Chondrocyte (in vitro differentiated cells): ENCODE measurements at places on chromosomes 12 and 14.

GRCh38 chr14:78848234-78848820 lies 678.2 kb downstream of the NRXN3 start:
- DNase-seq, result no peak

DNA sequence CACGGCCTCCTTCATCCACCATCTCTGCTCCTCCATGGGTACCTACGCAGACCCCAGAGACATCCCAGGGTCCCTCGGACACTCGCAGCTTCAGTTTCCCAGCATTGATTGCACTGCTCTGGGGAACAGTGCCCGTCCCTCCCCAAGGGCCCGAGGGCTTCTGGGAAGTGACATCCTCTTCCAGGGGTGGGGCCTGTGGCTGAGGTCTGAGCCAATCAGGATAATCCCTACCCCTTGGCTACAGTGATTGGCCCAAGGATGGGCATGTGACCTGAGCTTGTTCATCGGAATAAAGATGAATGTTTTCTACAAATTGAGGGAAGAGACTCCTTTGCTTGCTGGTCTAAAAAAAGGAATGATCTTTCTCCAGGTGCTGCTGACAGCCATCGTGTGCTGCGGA lies 37.3 kb upstream of the MYL2 start:
- no peak for DNase-seq

DNA sequence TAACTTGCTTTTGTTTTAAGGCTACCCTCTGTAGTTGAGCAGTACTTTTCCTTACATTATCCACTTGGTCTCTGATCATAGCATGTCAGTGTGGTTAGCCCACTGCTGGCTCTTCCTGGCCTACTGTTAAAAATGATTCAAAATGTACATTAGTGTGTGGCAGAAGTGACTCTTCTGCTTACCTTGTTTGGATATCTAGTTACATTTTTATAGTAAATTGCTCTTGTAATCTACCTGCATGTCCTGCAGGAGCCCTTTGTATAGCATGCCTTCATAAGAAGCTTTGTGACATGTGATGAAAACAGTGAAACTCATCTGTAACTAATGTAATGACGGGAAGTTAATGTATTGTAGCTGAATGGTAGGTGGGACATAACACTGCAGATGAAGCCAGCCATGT lies 8.1 kb downstream of the SPATS2 start:
- no peak for DNase-seq

- DNase-seq, result no peak
Observed at GRCh38 chr14:71583705-71584104, 348.5 kb upstream of the RGS6 start.

DNA sequence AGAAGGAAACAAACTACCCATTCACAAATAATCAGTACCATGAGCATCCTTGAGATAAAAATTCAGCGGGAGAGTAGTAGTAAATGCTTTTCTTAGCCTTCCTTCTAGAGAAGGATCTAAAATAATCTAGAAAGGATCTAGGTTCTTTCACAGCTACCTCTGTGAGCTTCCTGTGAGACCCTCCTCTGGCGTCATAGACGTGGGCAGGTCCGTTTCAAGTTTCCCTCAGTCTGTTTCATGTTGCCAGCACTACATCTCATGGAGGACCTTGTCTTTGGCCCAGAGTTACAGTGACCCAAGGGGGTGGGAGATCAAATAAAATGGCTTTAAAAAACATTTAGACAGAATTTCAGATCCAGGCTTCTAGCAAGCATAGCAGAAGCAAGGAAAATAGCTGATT lies 13.6 kb downstream of the DAAM1 start:
- DNase-seq, result no peak

DNA sequence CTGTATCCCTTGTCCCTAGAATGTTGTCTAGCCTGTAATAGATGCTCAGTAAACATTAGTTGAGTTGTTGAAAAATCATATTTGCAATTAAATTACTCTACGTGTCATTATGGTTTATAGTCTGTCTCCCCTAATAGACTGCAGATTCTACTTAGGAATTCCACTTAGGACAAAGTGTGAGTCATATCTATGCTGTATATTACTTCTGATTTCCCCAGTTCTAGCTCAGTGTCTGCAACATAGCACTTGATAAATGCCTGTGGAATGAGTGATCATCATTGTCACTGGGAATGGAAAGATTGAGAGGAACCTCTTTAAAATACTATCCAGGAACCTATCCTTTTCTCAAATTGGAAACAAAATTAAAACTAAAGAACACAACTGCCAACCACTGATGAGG lies 99.3 kb downstream of the TBX5 start:
- DNase-seq, result no peak

DNA sequence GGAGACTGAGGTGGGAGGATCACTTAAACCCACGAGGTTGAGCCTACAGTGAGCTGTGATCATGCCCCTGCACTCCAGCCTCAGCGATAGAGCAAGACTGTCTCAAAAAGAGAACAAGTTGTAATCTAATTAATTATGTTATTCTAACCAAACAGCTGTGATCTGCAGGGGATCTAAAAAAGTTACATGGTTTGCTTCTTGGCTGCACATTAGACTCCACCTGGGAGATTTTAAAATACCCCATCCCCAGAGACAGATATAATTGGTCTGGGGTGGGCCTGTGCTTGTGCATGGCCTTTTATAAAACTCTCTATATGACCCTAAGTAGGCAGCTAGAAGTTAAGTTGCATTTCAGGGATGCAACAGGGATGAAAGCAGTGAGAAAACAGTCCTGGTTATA lies 76.7 kb downstream of the SCAF11 start:
- no peak for DNase-seq

DNA sequence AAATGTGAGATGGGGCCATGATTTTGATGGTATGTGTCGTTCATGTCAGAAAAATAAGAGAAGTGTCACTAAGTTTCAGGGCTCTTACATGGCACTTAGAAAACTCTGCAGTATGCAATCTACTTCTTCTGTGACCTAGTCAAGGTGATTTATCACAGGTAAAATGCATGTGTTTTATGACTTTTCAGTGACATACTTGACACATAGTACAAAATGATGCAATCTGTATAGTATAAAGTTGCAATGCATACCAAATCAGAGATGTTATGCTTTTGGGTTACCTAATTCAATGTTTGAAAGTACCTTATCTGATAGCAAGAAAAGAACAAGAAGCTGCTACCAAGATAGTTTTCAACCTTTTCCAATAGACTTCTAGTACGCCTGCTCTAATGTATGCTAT lies 21.9 kb upstream of the ARHGAP5 start:
- DNase-seq, result no peak

- DNase-seq, result no peak
Observed at GRCh38 chr12:45572114-45572513, 157.4 kb upstream of the ARID2 start.

DNA sequence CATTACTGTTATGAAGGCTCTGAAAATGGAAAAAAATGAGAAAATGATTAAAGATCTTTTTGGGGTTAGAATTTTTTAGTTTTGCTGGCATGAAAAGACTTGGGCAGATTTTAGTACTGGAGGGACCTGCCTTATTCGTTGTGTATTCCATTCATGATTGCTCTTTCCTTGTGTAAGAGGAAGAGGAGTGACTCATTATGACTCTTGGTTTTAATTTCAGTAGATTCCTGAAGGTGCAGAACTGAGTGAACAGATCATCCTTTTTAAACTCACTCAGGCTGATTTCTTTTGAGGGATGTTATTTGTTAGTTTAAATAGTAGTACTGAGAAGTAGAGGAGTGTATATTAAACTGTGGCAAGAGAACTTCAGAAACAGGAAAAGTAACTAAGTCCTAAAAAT lies 41.6 kb downstream of the AKAP6 start:
- DNase-seq, result no peak

DNA sequence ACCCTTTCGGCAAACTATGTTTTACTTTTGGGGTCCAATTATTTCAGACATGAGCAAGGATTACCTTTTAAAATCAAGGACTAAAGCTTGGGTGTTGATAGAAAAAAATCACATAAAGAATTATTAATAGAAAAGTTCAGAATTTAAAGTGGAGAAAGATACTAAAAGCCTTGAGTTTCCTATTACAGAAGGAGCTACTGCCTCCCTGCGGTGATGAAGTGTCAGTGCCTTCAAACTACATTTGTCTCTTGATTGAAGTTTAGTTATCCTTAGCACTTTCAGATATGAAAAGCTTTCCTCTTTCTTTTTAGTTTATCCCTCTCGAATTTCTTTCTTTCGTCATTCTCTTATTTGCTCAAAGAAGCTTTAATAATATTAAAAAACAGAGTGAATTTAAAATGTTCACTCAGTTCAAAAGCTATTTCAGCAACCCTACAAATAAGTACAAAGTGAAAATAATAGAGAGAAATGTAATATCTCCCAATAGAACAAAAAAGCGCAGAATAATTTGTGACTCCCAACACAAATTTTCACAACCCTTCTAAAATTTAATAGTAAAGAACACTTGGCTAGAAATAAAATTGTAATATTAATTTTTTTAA lies 87.6 kb downstream of the SEC23A start:
- DNase-seq, result no peak

DNA sequence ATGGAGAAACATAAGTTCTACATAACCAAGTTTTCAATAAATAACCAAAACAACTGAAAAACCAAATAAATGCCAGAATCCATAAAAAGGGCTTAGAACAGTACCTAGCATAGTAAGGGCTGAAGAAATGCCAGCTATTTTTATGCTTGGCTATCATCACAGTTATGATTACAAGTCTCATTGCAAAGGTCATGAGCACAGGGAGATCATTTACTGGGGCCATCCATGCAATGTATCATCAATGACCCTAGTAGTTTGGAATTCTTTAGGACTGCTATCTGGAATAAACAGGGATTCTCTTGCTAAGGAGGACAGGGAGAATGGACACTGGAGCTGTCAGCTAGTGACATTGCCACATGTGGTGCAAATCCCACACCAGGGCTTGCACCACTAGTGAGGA lies 92.5 kb upstream of the NAP1L1 start:
- no peak for DNase-seq

- DNase-seq, result no peak
Observed at GRCh38 chr12:7693793-7694192, 1.8 kb downstream of the GDF3 start.

GRCh38 chr12:11662369-11662768 lies 12.9 kb downstream of the ETV6 start:
- no peak for DNase-seq

DNA sequence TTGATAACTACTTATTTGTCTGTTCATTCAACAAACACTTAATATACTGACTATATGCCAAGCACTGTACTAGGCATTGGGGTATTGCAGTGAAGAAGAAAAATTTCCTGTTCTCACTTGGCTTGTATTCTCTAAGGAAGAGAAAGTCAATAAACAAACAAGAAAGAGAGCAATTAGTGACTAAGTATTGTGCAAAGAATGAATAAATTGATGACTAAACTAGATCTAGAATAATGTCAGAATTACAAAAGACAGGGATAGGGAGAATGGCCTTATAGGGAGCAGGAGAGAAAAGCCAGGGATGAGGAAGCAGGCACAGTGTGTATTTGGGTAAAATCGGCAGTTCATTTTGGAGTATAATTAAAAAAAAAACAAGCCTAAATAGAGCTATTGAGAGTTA lies 4.2 kb upstream of the LIN7A start:
- no peak for DNase-seq

DNA sequence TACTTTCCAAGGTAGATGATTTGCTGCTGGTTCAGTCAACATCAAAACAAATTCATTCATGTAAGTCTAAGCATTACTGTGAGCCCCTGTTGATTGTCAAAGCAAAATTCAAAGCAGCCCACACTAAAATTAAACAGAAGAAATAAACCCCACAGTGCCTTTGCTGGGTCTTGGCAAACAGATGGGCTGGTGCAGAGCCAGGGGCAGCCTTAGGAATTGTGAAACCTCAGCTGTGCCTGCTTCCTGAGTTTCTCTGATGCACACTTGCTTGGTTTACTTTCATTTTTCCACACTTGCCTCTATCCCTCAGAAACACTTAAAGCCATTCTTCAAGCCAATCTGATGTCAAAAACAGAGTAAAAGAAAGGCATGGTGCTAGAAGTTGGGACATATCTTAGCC lies 6.6 kb upstream of the PLEKHG7 start:
- no peak for DNase-seq

GRCh38 chr12:9064815-9065606 lies 50.7 kb downstream of the A2M start:
- no peak for DNase-seq

GRCh38 chr14:68884031-68885030 lies 91.5 kb upstream of the ZFP36L1 start:
- DNase-seq, result no peak

DNA sequence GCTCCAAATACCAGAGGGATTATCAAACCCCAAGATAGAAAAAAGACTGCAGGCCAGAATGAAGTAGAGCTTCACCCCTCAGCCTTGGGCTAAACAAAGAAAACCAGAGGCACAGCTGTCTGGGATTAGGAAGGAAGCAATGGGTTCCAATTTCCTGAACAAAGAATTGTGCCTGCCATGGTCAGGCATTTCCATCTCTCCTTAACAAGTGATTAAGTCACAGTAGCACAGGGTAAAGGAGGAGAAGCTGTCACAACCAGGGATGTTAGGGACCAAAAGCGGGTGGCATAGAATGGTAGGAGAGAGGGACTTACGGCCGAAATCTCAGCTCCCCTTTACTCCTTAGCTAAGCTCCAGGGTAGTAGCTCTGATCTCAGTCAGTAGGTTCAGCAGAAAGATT lies 33.9 kb downstream of the SPTLC2 start:
- DNase-seq, result no peak

GRCh38 chr12:15527201-15528080 lies 205.1 kb downstream of the PTPRO start:
- DNase-seq, result no peak

DNA sequence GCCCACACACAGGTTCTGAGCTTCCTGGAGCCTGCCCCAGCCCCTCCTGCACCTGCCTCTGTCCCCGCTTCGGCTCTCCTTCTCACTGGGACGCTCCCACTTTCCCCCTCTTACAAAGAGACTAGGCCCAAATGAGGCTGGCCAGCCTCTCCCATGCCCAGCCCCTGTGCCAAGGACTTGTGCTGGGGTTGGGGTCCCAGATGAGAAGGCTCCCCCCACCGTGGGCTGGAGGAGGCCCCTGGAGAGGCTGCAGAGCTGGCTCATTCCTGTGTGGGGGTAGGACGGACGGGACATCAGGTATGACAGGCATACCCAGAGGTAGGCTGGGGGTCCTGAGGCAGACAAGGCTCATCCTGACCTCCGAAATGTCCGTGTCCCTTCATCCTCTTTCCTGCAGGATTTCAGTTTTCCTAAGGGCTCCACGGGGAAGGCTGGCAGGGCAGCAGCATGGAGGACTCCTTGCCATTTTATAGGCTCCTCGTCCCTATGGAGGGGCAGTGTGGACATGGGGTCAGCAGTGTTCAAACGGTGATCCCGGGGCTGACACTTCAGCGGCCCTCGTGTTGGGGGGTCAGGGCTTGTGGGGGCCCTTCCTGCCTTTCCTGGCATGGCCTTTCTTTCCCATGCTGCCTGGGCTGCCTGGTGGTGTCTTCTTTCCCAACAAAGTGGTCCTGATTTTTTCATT lies 49.1 kb upstream of the MEG3 start:
- DNase-seq, result no peak
